AML-193 (cell line): ENCODE measurements at places on chromosomes 12 and 14.
A peak's percentile ranks its signal among the peaks of the same experiment; 100 is the strongest.

DNA sequence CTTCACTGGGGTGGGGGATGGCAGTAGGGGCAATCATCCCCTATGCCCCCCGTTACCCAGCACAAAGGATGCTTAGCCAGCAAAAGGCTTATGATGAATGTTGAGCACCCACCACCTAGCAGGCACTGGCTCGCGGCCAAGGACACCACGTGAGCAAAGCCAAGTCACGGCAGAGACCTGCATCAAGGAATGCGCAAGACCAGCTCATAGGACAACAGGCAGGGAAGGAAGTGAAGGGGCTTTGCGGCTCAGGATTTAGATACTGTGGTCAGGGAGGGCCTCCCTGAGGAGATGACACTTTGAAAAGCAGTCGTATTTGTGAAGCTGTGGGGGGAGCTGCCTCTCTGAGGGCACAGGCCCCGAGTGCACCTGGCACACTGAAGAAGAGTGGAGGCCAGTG, 32.8 kb downstream of the SH2B3 start:
- DNase-seq, result peak; percentile 41

DNA sequence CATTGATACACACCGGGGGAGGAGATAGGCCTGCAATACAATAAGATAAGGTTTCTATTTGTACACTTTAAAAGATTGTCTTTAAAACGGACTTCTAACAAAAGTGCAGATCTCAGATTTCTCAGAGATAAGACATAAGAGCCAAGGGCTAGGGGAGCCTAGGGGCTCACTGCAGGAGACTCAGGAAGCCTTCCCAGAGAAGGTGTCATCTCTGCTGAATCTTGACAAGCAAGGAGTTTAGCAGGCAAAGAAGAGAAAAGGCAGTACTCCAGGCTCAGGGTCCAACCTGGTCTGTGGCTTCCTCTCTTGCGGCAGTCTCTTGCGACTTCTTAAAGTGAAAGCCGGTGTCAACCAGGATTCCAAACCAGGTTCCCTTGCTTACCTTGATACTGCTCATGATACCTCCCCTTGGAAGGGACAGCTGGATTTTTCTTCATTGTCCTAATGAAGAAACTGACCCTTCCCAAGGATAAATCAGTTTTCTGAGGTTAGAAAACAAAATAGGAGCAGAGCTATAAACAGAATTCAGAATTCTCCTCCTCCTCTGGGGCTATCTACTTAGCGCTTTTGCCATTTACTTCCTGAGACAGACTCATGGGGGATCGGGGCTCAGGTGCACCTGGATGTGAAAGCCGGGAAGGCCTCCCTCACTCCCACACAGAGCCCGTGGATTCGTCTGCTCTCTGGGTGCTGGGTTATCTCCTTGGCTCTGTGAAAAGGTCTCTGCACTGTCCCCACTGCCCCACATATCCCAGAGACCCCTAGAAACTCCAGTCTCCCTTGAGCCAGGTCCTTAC, 1.7 kb upstream of the SCNN1A start:
- DNase-seq, result no peak

DNA sequence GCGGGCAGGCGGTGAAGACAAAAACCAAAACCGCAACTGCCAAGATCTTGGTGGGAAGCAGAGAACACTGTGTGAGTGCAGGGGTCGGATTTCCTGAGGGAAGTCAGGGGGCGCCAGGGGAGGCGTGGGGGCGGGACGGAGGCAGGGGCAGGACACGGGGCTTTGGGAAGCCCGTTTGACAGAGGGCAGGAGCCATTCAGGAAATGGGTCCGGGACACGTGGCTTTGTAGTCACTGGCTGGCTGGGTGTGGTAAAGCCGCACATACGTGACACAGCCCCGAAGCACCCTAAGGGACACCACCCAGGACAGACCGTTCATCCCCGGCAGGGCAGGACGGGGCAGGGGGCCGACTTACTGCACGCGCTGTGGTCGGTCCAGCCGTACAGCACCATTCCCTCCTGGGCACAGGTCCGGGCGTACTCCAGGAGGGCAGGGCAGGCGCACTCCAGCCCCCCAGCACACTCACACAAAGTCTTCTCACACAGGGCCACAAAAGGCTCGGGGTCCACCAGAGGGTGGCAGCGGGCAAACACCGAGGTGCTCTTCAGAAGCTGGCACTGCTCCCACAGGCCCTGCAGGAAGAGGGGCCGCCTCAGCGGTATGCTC, 49.4 kb downstream of the VWF start:
- no peak for DNase-seq

DNA sequence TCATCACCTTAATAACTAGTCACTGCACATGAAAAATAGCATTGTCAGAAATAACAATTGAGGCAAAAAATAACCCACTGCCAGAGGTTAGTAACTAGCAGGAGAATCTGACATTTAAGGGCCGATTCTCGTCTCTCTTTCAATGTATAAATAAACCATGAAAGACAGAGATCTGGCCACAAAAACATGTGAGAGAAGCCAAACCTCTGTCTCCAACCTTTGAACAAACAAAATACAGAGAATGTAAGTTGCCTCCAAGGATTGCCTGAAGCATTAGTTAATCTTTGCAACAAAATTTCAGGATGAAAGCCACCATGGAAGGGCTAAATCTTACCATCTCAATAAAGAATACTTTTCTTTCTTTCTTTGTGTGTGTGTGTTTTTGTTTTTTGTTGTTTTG, 257.4 kb upstream of the TMTC1 start:
- no peak for DNase-seq

- no peak for DNase-seq
Measured at GRCh38 chr14:105011312-105011990, 9.4 kb downstream of the CDCA4 start.

- no peak for DNase-seq
Measured at GRCh38 chr12:123033392-123034021, 53.0 kb downstream of the ARL6IP4 start.
